Lower leg skin (tissue), 4 donors: ENCODE measurements at places on chromosomes 13 and 19. TPM values are rescaled to one million over a fixed set of nuclear protein-coding genes. Genes with fewer than 3 reads are reported as not detected.

Gene ZNF93
- 3.6 TPM for total RNA-seq

Gene ZNF708
- 3.2 TPM for total RNA-seq

Gene ZNF587
- total RNA-seq, result 17.4 TPM

Gene TMEM38A
- total RNA-seq, result 1.3 TPM

DNA sequence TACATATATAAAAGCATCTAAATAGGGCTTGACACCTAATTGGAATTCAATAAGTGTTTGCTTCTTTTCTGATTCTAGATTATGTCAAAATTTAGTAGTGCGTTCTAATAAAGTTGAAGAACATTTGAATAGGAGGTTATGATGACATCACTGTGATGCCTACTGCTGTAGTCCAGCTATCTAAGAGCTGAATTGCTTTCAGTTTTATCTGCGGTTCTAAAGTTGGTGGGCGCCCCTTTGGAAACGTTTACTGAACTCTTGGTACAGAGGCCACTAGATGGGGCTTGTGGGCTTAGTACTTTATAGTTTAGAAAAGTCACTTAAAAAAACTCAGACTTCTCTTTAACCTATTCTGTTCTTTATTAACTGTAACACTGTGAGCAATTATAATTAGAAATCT, 776.9 kb downstream of the GPC5 start:
- no peak for DNase-seq

DNA sequence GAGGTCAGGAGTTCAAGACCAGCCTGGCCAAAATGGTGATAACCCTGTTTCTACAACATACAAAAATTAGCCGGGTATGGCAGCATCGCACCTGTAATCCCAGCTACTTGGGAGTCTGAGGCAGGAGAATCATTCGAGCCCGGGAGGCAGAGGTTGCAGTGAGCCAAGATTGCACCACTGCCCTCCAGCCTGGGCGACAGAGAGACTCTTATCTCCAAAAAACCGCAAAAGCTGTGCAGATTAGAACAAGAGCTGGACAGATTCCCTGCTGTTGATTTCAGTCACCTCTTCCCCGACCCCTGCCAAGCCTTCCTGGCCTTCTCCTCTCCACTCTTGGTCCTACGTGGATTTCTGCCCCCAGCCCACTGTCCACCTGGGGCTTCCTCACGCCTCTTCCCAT, 8.3 kb downstream of the CAMSAP3 start:
- no peak for DNase-seq

- DNase-seq, result no peak
Measured at GRCh38 chr19:50894478-50895356, 16.5 kb downstream of the KLK4 start.

DNA sequence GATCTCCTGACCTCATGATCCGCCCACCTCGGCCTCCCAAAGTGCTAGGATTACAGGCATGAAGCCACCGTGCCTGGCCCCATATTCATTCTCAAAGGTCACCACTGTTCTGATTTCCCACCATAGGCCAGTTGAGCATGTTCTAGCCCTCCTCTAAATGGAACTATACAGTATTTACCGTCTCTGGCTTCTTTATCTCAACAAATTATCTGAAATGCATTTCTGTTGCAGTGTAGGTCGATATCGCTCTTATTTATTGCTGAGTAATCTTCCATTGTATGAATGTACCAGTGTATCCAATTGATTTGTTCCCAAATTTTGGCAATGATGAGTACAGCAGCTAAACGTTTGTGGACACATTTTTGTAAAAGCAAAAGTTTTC, 15.4 kb downstream of the SLC1A5 start:
- no peak for DNase-seq

DNA sequence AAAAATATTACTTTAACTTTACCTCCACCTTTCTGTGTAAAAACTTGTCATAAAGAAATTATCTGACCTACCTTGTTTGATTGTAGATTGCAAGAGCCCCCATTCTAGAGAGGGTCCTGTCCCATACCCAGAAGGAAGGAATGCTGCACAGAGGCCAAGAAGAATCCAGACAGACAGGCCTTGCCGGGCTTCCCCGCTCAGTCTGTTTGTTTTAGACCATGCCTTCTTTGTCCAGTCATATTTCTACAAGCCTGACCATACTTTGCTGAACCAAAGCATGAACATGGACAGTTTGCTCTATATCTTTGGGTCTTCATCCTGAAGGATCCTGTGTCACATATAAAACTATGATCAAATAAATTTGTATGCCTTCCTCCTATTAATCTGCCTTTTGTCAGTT, 95.8 kb upstream of the MYCBP2 start:
- DNase-seq, result no peak

GRCh38 chr19:29704562-29705558, 10.2 kb downstream of the C19orf12 start:
- DNase-seq, result no peak

DNA sequence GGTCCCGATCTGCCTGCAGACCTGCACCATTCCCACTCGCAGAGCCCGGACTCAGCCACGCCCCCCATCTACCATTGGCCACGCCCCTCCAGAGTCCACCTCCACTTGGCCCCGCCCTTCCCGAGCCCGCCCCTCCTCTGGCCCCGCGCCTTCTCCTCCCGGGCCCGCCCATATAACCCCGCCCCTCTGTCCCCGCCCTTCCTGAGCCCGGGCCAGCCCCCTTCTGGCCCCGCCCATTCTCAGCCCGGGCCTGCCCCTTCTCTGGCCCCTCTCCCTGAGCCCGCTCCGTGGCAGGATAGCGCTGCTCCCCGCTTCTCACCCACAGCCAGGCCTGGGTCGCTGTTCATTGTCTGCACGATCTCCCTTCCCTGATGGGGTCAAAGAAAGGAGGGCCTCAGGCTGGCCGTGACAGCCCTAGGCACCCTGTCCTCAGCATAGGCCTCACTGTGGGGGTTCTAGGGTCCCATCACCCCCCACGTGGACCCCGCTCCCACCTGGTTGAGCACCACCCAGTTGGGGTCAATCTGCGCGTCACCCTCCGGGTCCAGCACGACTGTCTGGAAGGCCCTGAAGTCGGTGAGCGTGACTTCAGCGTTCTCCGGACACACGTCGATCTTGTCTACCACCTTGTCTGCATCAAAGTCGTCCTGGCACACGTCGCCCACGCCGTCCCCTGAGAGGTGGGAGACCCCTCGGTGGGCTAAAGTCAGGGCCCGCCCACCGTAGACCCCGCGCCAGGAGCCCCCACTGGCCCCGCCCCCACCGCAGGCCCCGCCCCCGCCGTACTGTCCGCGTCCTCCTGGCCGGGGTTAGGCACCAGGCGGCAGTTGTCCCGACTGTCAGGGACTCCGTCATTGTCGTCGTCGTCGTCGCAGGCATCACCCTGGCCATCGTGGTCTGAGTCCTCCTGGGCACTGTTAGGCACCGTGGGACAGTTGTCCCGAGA, 5.7 kb downstream of the COMP start:
- DNase-seq, result peak; percentile 95
